ENCODE measurements at places on chromosomes 2 and 18.

- no peak for DNase-seq
Measured at GRCh38 chr18:62324917-62325805, at the start of gene TNFRSF11A. TNFRSF11A (plus strand) TSS chr18:62325310; CDS start chr18:62325353, 43 bp downstream.

DNA sequence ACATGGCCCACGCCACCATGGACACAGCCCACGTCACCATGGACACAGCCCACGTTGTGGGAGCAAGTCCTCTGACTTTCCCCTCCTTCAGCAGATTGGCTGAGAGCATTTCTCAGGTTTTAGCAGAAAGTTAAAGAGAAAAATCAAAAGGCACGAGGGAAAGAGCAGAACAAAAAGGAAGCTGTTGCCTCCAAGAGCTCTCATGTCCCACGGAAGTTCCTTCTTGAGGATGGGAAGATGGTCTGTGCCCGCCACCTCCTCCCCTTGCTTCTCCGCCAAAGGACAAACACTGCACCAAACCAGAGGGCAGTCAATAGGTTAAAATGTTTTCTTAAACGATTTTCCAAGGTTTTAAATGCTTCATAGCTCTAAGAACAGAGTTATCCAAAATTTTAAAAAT is 148.4 kb downstream of the HDAC4 start:
- no peak for DNase-seq

- DNase-seq = no peak
Measured at GRCh38 chr2:151999053-151999452, 99.8 kb downstream of the CACNB4 start.

GRCh38 chr2:122135021-122135937 is 379.8 kb downstream of the TSN start:
- DNase-seq = no peak

GRCh38 chr18:22044474-22045220 is 124.7 kb upstream of the GATA6 start:
- DNase-seq = no peak

DNA sequence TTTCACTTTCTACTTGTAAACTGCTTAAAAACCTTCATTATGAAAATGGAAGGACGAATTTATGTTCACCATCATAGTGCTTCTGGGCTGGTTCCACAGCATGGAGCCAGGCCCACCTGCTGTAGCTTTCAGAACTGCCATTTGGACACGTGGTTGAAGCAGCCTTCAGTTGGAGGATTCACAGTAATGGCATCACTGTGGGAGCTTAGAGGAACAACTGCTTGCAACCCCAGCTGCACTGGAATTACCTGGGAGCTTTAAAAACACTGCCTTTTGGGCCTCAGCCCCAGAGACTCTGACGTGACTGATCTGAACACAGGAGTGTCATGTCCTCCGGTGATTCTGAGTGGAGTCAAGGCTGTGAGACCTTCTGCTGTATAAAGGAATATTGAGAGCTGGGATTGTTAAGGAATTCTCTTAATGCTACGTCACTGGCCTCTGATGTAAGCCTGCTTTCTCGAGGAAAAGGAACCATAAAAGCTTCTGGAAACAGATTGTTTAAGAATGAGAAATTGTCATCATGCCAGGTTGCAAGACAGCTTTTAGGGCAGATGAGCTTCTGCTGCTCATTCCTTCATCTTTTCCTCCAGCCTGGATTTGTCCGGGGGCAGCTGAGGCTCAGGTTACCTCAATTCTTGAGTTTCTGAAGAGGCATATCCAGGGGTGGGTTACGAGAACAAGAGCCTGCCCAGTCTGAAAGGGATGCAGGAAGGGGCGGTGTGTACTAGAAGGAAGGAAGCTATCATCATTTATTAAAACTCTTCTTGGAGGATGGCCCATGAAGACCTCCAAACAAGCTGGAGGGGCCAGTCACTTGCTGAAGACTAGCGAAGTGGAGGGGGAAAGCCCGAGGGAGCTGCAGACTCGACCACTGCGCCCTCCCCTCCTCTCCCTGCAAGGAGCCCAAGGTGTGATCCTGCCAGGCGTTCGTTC is 1.3 kb upstream of the IL1R1 start:
- DNase-seq = no peak

DNA sequence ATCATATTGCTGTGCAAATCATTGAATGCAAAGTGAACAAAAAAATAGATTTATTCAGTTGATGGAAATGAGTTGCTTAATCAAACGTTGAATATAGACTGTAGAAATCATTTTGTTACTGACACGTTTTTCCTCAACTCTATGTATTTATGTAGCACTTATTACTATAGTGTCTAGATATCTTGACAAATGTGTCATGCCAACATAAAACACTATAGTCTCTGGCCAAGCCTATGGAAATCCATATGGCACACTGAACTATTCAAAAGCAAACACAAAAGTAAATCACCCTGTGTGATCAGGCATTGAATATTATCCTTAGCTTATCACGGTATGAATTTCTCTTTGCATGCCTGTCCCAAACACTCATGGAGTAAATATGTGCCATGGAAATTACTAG is 131.3 kb downstream of the ZNF804A start:
- no peak for DNase-seq

GRCh38 chr18:49788327-49788898 is 24.9 kb downstream of the ACAA2 start:
- DNase-seq = no peak

All from T1000 (cell line).